GM23338 (cell line): ENCODE measurements at places on chromosomes 3 and 15. TPM values are rescaled to one million over a fixed set of nuclear protein-coding genes. Genes with fewer than 3 reads are reported as not detected.

DNA sequence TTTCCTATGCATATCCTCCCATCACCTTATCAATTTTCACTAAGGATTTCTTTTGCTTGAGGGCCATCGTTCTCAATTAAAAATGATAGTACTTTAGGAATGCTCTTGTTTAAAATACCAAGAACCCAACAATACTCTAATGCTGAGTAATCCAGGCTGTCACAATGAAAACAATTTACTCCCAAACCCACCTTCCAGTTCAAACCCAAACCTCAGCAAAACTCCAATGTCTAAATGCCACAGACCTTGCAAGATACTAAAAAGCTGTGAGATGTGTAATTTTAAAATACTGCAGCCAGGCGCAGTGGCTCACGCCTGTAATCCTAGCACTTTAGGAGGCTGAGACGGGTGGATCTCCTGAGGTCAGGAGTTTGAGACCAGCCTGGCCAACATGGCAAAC, 889.8 kb downstream of the ROBO1 start:
- DNase-seq: no peak

DNA sequence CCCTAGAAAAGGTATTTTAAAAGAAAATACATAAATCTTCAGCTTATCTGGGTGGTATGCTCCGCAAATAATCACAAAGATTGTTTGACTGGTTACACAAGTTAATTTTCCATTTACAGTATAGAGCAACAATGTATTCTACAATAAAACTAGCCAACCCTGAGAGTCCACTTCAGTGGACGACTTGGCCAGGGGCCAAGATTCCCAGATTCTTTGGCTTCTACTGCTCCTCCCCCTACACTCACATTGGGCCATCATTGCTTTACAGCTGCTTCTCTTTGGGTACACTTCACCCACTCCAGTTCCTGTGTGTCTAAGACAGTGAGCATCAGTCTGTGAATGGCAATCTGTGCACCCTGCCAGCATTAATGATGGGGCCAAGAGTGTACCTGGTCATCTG, 17.2 kb upstream of the PRICKLE2 start:
- DNase-seq: no peak

GRCh38 chr3:76768912-76769311, 271.0 kb upstream of the ROBO2 start:
- DNase-seq: no peak

DNA sequence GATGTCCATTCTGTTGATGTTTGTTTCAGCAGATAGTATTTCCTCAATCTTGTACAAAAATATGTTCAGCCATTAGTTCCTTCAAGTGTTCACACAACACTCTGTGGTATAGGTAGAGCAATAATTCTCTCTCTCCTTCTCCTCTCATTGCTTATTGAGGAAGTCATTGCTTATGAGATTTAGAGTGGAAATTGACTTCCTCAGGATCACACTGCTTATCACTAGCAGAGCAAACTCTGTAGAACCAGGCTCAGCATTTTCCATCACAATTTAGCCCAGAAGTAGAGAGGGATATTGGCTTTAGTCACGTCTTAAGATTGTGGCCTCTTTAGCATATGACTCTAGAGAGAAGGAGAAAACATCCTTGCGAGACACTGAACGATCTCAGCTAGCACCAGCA, 31.2 kb downstream of the RAB11A start:
- no peak for DNase-seq

DNA sequence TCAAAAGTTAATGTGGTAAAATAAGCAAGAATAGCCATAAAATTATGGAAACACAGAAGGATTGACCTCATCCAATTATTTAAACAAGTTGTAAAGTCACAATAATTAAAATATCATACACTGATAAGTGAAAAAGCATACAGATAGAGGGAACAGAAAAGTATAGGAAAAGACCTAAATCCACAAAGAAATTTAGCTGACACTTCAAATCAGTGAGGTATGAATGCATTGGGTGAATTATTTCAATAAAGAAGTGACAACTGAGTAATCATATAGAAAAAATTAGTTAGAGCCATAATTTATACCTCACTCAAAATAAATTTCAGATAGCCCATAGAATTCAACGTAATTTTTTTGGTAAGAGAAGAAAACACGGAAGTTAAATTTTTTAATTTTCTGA, 25.1 kb downstream of the TFDP2 start:
- DNase-seq: no peak

- DNase-seq: no peak
Observed at GRCh38 chr3:65992106-65992505, 46.6 kb downstream of the MAGI1 start.

DNA sequence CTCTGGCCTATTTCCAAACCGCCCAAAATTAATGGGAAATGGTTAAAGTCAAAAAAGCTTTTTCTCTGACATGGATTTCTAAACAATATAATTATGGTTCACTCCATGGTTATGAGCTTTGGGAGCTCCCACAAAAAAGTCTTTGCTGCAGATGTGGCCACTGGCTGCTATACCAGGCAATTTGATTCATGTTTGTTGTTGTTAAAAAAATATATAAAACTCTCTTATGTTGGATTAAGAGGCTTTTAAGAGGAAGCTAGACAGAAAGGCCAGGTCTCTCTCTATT, 258.6 kb downstream of the TIGIT start:
- no peak for DNase-seq

Gene ARIH1
- 48.6 and 55.3 TPM in 2 replicates for total RNA-seq

Gene HOMER2
- 23.9 and 30.9 TPM in 2 replicates for total RNA-seq

Gene DPPA2
- total RNA-seq: 9.3 and 14.3 TPM in 2 replicates
